ENCODE measurements at places on chromosomes 5 and 9.

DNA sequence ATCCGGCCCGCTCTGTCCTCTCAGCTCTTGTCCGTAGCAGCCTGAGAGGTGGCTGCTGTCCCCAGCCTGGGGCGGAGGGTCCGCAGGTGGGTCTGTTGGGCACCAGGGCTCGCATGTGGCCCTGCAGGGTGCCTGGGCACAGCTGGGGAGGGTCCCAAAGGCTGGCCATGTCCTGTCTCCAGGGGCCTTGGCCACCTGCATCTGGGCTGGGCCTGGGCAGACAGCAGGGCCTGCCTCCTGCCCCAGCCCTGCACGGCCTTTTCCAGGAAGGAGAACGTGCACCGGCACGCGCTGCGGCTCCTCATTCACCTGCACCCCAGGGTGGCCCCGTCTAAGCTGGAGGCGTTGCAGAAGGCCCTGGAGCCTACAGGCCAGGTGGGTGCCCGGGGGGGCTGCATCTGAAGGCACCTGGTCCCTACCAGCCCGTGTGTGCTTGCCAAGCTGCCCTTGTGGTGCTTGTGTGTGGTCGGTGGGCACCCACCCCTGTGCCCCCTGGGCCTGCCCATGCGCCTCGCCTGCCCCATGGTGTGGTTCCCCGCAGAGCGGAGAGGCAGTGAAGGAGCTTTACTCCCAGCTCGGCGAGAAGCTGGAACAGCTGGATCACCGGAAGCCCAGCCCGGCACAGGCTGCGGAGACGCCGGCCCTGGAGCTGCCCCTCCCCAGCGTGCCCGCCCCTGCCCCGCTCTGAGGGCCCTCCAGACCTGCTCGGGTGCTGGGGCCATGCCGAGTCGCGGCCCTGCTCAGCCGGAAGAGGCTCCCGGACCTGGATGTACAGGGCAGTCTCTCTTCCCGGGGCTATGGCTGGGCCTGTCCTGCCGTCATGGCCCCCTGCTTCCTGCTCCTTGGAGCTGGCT lies 5.1 kb upstream of the TOR4A start:
- no peak for DNase-seq

DNA sequence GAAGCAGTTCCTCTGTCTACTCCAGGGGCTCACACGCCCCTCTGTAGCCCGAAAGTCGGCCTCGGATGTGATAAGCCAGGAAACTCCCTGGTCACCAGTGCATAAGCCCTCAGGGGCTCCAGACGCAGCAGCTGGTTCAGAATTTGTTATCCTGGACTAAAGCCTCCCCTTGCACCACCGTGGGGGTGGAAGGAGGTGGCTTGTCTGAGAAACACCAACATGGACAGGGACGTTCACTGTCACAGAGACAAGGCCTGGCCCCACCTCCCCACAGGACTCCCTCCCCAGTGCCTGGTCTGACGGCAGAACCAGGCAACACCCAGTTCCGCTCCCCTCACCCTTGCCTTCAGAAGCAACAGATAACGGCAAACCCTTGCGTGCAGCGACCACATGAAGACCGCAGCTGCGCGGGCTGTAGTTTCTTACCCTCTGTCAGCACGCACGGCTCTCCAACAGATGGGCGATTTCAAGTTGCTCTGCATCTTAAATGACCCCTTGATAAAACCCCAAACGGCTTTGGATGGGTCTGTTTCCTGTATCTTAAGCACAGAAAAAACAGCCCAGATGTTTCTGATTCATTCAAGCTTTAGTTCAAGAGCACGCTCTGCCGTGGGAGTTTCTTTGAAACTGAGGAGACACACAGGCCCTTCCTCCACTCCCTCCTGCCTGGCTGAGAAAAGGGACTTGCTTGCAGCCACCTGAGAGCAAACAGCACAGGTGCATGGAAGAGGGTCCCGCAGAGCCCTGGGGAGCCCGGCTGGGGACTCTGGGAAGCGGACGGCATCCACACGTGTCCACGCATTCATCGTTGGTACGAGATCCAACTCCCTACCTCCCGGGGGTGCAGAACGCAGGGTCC lies 44.7 kb upstream of the NKD2 start:
- DNase-seq = peak; percentile 87

DNA sequence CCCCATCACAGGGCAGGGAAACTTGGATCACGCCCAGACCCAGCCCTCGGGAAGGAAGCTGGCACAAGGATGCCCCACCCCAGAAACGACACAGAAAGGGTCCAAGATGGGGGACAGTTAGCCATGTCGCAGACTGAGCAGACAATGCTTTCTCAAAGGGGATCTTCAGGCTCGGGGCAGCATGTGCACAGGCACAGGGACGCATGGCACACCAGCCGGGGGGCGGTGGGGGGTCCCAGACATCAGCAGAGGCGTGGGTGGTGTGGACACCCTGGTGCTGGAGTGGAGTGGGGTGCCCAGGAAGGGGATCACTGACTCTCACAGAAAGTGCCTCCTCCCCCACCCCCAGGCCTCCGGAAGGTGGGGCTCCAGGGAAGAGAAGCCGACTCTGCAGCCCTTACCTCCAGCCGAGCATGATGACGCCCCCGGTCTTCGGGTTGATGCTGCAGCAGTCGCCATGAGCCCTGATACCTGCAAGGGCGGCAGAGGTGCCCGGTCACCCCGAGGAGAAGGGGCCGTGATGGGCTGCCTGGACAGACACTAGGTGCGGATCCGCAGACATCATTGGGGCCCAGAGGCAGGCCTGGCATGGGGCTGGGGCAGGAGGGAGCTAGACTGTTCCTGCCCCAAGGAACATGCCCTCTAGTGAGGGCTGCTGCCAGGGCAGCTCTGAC lies 44.5 kb upstream of the ZNF354A start:
- no peak for DNase-seq

DNA sequence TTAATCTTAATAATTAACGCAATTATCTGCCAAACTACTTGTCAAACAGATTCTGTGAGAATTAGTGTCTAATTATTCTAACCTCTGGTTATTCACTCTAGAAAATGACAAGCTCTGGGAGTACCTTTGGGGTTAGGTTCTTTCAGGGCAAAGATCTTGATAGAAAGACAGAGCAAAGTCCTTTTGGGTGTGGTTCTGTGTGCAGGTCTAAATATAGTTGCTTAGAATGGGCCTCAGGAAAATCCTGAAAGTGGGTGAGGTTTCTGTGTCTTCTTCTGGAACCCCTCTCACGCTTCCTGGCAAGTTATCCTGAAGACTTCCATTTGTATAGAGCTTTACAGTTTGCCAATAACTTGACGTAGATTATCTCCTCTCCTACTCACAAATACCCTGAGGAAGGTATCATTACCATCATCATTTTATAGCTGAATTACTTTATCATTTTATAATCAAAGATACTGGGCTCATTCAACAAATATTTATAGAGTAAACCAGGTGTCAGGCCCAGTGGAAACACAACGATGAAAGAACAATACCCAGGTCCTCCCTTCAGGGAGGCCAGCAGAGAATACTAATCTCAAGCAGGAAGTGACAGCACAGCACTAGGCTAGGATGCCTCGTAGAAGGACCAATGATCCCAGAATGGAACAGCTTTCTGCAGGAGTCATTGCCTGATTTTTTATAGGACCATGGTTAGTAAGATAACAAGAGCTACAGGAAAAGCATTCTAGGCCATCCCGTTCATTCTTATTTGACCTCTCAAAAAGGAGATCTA lies 27.6 kb upstream of the LHFPL2 start:
- no peak for DNase-seq

DNA sequence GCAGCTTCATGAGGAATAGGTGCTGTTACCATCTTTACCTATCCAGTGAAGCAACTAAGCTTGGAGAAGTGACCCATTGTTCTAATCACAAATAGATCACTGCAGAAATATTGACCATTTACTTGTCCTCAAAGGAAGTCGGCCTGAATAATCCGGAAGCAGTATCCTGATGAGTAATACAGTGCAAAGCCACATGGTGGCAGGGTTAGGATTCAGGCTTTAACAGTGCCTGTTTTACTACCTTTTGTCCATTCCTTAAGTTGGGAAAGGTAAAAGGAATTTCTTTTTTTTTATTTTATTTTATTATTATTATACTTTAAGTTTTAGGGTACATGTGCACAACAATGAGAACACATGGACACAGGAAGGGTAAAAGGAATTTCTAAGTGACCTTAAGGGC lies 336.3 kb downstream of the KDM4C start:
- DNase-seq = no peak

- DNase-seq = no peak
Measured at GRCh38 chr5:97182571-97183099, 412 bp downstream of the RIOK2 start.

All from fibroblast of skin of abdomen (primary cell).